ENCODE measurements at places on chromosomes 2 and 18.

GRCh38 chr2:238129166-238130010 lies 9.1 kb upstream of the KLHL30 start:
- no peak for DNase-seq

DNA sequence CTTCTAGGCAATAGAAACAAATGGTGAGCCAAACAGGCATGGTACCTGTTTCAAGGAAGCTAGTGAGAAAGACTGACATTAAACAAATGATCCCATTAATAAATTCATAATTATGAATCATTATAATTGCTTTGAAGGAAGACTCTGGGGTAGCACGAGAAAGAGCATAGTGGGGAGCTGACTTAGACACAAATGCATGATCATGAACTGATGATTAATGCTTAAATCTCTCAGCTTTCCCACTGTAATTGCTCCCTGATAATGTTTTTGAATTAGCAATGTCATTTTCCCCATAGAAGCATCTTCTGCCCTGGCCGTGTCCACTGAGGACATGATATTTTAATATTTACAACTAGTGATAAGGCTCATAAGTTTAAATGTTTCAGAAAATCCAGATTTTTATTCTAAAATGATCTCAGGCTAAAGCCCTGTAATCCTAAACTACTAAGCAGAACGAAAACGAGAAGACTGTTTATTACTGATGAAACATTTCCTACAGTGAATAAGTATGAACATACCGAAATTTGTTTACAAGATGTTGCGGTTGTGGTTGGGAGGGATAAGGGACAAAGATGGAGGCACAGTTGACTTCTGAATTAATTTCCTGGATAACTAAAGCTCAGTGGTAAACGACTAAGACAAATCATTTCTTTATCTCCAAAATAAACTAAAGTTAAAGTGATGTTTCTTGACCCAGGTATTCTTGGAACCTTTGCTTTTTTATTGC lies 47.3 kb upstream of the TACR1 start:
- DNase-seq, result no peak

GRCh38 chr2:29987146-29987545 lies 65.8 kb upstream of the ALK start:
- DNase-seq, result no peak

- DNase-seq, result no peak
Measured at GRCh38 chr2:201414099-201415023, 36.9 kb downstream of the TRAK2 start.

GRCh38 chr2:86747711-86748639 lies 27.9 kb downstream of the RMND5A start:
- no peak for DNase-seq

DNA sequence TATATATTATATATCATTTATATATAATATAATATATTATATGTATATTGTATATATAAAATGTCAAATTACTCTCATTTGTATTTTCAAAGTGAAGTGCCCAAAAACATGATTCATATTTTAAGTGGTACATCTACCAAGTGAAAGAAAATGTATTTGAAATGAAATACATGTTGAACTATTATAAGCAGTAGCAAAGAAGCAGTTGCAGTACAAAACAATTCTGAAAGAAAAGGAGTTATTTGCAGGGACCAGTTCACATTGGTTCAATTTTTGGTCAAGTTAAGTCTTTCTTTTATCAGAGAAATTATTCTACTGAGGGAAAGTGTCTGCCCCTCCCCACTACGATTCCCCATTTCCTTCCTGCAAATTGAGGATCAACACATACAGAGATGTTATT lies 51.9 kb downstream of the APLF start:
- no peak for DNase-seq
